ENCODE measurements at places on chromosomes 1 and 21.

GRCh38 chr1:172561252-172561651 lies 28.3 kb downstream of the SUCO start:
- no peak for DNase-seq

DNA sequence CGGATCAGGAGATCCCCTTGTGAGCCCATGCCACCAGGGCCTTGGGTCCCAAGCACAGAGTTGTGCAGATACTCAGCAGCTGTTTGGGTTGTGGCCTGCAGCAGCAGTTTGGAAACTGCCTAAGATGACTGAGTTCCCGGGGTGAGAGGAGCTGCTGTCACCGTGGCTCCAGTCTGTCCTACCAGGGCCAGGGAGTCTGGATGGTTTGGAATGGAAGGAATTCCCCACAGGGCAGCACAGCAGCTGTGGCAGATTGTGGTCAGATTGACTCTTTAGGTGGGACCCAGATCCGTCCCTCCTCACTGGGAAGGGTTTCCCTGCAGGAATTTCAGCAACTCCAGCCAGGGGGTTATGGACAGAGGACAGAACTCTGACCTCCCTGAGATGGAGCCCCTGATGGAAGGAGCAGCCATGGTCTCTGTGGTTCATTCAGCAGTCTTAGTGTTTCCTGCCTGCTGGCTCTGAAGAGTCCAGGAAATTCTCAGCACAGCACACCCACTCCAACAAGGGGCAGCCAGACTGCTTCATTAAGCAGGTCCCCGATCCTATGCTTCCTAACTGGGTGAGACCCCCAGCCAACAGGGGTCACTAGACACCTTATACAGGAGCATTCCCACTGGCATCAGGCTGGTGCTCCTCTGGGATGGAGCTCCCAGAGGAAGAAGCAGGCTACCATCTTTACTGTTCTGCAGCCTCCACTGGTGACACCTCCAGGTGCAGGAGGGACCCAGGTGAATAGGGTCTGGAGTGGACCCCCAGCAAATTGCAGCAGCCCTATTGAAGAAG lies 51.5 kb upstream of the TNFSF4 start:
- no peak for DNase-seq

GRCh38 chr1:160672789-160673695 lies 26.2 kb upstream of the SLAMF1 start:
- no peak for DNase-seq

- DNase-seq: no peak
These were observed 589.0 kb downstream of the USP25 start for GRCh38 chr21:16318651-16319300.

DNA sequence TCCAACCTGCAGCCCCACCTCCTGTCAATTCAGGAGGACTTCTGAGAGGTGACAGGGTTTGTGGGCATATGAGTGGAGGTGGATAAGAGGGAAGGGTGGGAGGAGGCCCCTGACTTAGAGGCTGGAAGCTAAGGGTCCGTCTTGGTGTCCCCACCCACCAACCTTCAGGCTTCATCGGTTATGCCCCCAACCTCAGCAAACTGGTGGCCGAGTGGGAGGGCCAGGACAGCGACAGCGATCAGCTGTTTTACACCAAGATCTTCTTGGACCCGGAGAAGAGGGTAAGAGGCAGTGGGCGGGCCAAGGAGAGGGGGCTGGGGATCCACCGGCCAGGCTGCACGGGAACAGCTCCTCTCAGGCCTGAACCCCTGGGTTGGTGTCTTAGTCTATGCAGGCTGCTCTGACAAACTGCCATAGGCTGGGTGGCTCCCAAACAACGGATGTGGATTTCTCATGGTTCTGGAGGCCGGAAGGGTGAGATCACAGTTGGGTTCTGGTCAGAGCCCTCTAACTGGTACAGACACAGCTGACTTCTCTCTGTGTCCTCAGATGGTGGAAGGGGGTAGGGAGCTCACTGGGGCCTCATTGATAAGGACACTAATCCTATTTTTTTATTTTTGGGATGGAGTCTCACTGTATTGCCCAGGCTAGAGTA lies 18.1 kb downstream of the PLOD1 start:
- DNase-seq: no peak

DNA sequence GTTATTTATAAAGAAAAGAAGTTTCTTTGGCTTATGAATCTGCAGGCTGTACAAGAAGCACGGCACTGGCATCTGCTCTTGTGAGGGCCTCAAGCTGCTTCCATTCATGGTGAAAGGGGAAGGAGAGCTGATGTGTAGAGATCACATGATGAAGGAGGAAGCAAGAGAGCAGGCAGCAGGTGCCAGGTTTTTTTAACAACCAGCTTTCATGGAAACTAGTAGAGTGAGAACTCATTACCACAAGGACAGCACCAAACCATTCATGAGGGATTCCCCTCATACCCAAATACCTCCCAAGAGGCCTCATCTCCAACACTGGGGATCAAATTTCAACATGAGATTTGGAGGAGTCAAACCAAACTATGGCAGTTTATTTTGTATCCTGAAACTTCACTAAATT lies 85.8 kb upstream of the CAMK1G start:
- no peak for DNase-seq

DNA sequence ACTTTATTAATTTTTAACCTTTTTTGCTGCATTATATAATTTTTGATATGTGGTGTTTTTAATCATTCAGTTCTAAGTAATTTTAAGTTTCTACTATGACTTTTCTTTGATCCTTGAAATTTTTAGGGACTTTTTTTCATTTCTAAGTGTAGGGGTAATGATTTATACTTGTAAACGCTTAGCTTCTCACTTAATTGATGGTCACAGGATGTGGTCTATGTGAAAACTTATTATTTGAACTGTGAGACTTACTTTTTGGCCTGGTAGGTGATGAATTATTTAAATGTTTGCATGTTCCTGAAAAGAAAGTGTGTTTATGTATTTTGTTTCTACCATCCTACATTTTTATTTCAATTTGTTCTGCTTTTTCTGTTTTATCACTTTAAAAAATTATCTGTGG lies 17.2 kb downstream of the ALPL start:
- DNase-seq: no peak

DNA sequence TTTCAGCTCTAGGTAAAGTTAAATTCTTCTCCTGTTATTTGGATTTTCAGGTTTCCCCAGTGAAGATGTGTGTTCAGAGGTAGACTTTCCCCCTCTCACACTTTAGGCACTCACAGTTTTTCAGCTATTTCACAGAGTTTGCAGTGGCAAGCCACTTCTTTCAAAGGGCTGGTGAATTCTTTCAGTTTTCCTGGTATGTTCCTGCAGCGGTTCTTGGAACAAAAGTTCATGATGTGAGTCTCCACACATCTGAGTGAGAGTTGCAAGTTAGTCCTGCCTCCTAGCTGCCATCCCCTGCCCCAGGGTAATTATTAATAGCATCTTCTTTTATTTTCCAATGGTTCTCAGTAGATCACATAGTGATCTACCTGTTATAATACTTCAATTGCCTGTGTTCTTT lies 27.3 kb upstream of the CD84 start:
- no peak for DNase-seq

GRCh38 chr1:202182040-202182877 lies 11.3 kb upstream of the LGR6 start:
- DNase-seq: no peak

- DNase-seq: no peak
These were observed 31.2 kb downstream of the KCNA10 start for GRCh38 chr1:110487726-110488125.

DNA sequence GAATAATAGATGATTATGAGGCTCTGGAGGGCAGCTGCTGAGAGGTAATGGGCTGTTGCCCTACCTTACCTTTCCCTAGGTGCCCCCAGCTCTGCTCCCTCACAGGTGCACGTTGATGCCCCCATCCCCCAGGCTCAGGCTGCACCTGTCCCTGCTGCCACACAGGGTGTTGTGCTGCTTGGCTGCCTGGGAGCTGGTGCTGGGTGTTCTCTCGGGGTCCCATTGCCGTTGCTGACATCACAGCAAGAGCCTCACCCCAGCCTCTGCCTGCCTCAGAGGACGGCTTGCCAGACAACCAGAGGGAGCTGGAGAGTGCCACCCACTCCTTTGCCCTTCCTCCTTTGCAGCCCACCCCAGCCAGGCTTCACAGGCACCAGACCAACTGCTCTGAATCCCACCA lies 31.4 kb upstream of the DMBX1 start:
- DNase-seq: no peak

DNA sequence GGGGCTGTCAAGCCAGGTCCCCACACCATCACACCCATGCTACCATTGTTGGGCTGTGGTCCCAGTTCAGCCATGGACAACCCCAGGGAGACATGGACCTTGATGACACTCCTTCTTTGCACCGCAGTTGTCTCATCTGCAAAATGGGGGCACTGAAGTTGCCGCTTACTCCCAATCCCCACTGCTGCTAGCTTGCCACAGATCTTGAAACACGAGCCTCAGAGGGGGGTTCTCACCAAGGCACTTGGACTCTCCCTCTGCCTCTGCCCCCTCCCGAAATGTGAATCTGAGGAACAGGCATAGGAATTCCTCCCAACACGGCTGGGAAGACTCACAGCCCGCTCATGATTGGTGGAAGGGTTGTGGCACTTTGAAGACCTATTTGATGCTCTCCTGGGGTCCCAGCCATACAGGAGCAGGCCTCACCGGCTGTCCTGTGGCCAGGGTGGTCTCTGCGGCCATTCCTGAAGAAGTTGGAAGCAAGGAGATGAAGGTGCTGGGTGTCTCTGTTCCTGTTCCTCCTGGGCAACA lies 31.1 kb downstream of the RUNX3 start:
- DNase-seq: no peak

All from NCI-H2081 treated with DMSO at 0.1 percent for 48 hours (cell line).